Esophagus mucosa (tissue), 1 donor: ENCODE measurements at places on chromosomes 6 and 20. TPM values are rescaled to one million over a fixed set of nuclear protein-coding genes. Genes with fewer than 3 reads are reported as not detected.

DNA sequence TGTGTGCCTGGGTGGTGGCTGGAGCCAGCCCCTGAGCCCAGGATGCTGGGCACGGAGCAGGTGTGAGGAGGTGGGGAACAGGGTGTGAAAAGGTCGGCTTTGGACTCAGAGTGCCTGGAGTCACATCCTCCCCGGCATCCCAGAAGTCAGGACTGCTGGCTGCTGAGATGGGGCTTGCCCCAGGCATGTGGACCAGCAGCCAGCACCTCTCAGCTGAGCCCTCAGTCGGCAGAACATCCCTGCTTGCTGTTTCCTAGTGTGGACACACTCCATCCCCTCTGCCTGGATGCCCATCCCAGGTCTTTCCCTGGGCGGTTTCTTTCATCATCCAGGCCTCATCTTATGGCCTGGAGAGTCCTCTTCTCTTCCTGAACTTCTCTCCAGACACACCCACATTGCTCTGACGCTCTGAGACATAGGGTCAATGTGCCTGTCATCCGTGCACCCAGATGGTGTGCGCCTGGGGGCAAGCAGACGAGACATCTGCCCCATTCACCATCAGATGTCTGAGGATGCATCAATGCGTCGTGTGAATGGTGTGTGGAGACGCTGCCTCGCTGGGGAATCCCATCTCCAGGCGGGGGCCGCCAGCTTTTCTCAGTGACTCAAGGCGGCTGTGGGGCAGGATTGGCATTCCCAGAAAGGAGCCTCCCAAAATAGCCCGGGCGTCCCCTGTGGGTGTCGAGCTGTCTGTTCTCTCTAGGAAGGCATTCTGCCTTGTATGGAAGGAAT is 104.2 kb downstream of the SYCP2 start:
- ATAC-seq: no peak

GRCh38 chr6:78999737-79000136 is 78.3 kb downstream of the PHIP start:
- ATAC-seq: no peak

DNA sequence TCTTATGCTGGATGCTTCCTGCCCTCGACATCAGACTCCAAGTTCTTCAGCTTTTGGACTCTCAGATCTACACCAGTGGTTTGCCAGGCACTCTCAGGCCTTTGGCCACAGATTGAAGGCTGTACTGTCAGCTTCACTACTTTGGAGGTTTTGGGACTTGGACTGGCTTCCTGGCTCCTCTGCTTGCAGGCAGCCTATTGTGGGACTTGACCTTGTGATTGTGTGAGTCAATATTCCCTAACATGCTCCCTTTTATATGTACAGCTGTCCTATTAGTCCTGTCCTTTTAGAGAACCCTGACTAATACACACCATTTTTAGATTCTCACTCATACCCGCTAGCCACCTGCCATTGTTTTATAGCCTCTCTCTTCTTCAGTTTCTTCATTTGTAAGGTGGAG is 382.1 kb upstream of the TSHZ2 start:
- peak; percentile 60 for ATAC-seq

DNA sequence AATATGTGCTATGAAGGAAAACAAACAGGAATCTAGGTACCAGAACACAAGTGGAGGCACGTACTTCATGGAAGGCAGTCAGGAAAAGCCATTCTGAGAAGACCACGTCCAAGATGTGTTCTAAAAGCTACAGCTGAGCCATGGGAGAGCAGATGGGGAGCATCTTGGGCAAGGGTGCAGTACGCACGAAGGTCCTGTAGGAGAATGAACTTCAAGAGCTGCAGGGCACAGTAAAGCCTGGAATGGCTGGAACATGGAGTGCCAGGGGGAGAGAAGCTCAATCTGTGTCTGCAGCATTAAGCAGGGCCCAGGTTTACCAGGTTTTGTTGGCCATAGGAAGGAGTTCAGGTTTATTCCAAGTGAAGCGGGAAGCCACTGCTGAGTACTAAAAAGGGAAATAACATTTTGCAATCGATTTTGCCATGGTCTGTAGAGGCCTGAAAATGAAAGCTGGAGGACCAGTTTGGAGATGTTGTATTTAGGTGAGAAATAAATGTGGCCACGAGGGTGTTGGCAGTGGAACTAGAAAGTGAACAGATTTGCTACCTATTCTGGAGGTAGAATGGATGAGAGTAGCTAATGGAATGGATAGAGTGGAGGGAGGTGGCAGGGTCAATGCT is 29.9 kb downstream of the ADTRP start:
- no peak for ATAC-seq

DNA sequence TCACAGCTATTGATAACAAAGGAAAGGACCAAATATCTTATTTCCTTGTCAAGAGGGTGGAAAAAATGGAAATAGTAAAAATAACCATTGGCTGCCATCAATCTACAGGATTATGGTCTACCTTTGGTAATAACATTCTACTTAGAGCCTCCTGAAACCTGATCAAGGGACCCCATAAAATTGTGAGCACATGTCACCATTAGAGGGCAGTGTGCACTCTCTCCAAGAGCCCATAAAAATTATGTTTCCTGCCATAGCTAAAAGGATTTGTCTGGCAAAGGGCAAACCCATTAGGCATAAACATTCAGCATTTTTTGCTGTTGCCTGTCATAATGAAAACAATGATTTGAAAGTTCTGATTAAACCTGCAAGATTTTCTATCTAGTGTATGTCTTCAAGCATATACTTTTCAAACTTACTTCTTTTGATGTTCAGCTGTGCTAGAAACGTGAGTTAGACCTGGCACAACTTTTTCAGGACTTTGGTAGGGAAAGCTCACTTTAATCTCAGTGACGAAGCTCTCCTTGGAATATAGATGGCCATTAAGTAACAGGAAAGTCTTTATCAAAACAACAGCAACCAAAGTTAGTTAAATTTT is 120.7 kb upstream of the ZFP64 start:
- peak; percentile 56 for ATAC-seq

The ZNF165 gene
- 3.0 TPM for total RNA-seq
